ENCODE measurements at places on chromosomes 6 and 20.

- DNase-seq: no peak
- H3K4me3 ChIP-seq: no peak overlapping the region
- H3K36me3 ChIP-seq: no peaks in the 10 kb centered on the region
- no peaks in the 10 kb centered on the region for H3K27me3 ChIP-seq
Observed at GRCh38 chr6:37983720-37984501, 164.4 kb downstream of the ZFAND3 start.

- H3K4me1 ChIP-seq: no peaks in the 10 kb centered on the region
- H3K27ac ChIP-seq: no peak overlapping the region
- H3K4me3 ChIP-seq: no peak overlapping the region
- H3K27me3 ChIP-seq: no peaks in the 10 kb centered on the region
Observed at GRCh38 chr20:40982415-40983145, 46.0 kb upstream of the TOP1 start.

GRCh38 chr6:1993042-1993441, 252.4 kb downstream of the GMDS start:
- peaks cover 8% of the 10 kb centered on the region for H3K4me1 ChIP-seq
- DNase-seq: no peak

GRCh38 chr6:139597087-139597763, 222.8 kb upstream of the CITED2 start:
- peaks cover 62% of the 10 kb centered on the region for H3K4me1 ChIP-seq
- H3K36me3 ChIP-seq: no peaks in the 10 kb centered on the region
- peak overlapping the region; percentile 72 for H3K27ac ChIP-seq
- H3K4me3 ChIP-seq: no peak overlapping the region

- H3K36me3 ChIP-seq: no peaks in the 10 kb centered on the region
- H3K4me3 ChIP-seq: no peak overlapping the region
- no peaks in the 10 kb centered on the region for H3K4me1 ChIP-seq
- peak overlapping the region; percentile 13 for H3K27ac ChIP-seq
- peak; percentile 2 for DNase-seq
Observed at GRCh38 chr6:85360794-85361642, 88.9 kb upstream of the NT5E start.

GRCh38 chr6:105522626-105523322, 119.9 kb upstream of the PREP start:
- no peaks in the 10 kb centered on the region for H3K4me1 ChIP-seq
- H3K27ac ChIP-seq: no peak overlapping the region
- DNase-seq: no peak
- H3K27me3 ChIP-seq: no peaks in the 10 kb centered on the region
- no peaks in the 10 kb centered on the region for H3K36me3 ChIP-seq
- no peak overlapping the region for H3K4me3 ChIP-seq

DNA sequence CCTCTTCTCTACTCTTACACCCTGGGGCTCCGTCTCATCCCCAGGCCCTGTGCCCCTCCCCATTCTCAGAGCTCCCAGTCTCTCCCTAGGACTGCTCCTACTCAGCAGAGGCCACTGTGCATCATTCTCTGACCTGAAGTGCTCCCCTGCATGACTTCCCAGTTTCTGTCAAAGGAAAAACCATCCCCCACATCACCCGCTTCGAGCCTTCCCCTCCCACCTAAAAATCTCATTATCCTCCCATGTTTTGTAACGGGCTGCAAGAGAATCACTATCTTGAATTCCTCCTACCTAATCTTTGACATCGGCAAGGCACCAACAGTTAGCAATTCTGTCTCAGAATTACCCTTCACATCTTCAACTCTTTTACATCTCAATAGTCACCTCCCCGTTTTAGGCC, 463.0 kb downstream of the PRKN start:
- no peak for DNase-seq
- H3K4me3 ChIP-seq: no peak overlapping the region
- H3K27me3 ChIP-seq: no peaks in the 10 kb centered on the region
- H3K4me1 ChIP-seq: no peaks in the 10 kb centered on the region

All from thoracic aorta (tissue), 2 donors.